Fibroblast of skin of right quadriceps (primary cell): ENCODE measurements at places on chromosomes 7 and 10.

- DNase-seq = no peak
Measured at GRCh38 chr7:25134358-25135010, 9.4 kb upstream of the CYCS start.

DNA sequence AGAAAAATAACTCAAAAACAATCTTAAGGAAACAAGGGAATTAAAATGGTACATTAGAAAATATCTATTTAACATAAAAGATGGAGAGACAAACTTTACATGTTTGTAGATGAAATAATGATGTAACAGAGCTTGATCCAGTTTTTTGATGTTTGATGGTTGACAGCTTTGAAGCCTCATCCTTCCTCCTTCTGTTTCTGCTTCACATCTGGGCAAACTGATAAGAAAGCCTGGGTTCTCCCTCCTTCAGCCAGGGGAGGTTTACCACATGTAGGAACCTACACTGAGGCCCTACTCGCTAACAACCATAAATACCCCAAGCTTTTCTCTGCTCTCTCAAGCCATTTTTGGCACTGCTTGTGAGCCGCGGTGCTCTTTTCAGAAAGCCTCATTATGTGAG lies 82.8 kb upstream of the ZNF32 start:
- no peak for DNase-seq

GRCh38 chr10:86956848-86957448 lies 467 bp downstream of the MMRN2 start:
- no peak for DNase-seq

- DNase-seq = peak; percentile 90
Measured at GRCh38 chr10:71766717-71767419, 6.5 kb downstream of the VSIR start.

DNA sequence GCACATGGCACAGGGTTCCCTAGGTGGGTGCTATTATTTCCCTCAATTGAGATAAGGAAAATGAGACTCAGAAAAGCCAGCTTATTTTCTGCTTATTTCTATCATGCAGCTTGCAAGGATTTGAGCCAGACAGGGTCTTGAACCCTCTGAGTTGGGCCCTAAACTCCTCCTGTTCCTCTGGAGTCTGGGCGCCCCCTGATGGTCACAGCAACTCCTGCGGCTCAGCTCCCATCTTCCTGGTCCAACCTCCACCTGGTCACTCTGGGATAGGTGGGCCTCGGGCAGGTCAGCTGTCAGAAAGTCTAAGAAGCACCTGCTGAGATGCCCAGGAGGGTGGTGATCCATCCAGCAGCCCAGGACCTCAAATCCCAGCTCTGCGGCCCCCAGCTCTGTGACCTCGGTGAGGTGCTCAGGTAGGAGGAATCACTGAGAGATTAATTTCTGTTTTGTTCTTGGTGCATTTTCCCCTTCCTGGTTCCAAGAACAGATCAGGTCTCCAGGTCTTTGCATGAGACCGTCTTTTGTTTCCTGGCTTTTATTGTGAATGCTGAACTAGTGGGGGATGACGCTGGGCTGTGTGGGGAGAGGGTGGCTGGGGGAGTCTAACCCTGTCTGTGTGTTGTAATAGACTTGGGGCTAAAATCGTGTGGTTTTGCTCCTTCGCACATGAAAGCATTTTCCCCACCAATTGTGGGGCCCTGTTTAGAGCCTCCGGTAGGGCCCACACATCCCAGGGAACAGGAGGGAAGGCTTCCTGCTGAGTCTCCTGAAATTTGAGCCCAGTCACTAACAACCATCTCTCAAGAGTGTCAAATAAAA lies 32.8 kb downstream of the TMEM130 start:
- DNase-seq = peak; percentile 56

- no peak for DNase-seq
Measured at GRCh38 chr10:47349516-47349915, 1.4 kb downstream of the RBP3 start.

DNA sequence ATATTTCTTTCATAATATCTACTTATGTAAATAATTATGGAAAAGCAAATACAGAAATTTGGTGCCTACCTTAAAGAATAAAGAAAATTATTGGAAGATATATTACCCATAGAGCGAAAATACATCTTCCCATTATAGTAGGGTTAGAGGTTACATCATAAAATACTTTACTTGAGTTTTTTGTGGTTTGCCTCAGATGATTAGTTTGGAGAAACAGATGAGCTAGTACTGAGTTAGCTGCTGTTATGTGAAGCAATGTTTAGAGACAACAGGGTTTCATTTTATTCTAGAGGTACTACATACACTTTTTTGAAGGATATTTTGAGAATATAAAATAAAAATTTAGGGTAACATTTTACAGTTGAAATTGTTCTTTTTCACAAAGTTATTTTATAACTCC lies 2.9 kb upstream of the MLLT10 start:
- DNase-seq = peak; percentile 69

DNA sequence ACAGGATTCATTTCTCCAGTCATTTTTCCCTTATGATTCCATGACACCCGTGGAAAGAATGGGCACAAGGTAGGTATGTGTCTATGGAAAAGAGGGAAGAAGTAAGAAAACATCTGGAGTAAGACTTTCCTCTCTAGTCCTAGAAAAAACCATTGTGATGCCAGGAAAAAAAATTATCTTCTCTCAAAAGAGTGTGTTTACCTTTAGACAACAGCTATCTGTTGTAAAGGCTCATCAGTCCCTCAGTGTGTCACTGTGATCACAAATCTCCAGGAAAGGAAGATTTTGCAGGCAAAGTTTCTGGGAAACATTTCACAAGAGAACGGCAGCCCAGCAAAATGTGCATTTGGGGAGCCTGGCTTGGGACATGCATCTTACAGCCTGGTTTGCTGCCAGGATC lies 44.8 kb downstream of the CALML3 start:
- DNase-seq = no peak

- no peak for DNase-seq
Measured at GRCh38 chr10:129448539-129448938, 18.5 kb upstream of the MGMT start.

- DNase-seq = no peak
Measured at GRCh38 chr7:140010194-140010895, 52.4 kb downstream of the PARP12 start.

GRCh38 chr10:5343561-5343960 lies 21.2 kb upstream of the UCN3 start:
- no peak for DNase-seq

- DNase-seq = peak; percentile 8
Measured at GRCh38 chr7:145106001-145106400, 270.1 kb upstream of the TPK1 start.

DNA sequence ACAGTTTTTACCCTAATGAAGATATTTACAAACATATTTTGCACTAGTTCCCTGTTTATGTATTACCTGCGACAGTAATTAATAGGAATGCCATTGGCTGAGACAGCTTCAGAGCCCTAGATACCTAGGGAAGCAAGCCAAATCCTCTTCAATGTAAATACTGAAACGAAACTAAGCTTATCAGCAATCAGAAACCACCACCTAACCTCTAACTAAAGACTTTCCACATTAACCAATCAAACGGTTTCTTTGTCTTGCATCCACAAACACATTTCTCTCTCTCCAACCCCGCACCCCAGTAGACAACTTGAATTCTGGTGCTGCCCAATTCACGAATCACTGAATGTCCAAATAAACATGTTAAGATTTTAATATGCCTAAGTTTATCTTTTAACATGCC lies 474.4 kb upstream of the C7orf33 start:
- DNase-seq = no peak

- DNase-seq = no peak
Measured at GRCh38 chr10:122458693-122459092, 2.7 kb upstream of the HTRA1 start.

GRCh38 chr10:123781956-123782500 lies 109.6 kb downstream of the CPXM2 start:
- no peak for DNase-seq

- DNase-seq = no peak
Measured at GRCh38 chr7:90181485-90181884, 27.2 kb downstream of the STEAP1 start.
